ENCODE measurements at places on chromosomes 3 and 15.

DNA sequence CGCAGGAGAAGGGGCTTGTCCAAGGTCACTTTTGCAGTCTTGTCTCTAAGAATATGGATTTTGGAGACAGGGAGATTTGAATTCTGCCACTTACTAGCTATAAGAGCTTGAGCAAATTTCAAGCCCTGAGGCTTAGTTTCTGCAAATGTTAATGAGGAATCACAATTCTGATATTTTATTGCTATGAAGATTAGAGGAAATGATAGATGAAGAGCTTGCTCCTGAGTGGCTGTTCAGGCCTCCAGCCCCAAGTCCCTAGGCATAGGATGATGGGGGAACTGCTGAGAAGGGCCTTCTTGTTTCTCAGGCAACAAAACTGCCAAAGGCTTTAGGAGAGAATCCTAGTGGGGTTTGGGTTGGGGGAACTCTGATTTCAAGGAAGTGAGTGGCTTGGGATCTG, 18.8 kb upstream of the PSTPIP1 start:
- no peak for DNase-seq

GRCh38 chr15:34914317-34914716, 55.2 kb downstream of the AQR start:
- DNase-seq, result no peak

DNA sequence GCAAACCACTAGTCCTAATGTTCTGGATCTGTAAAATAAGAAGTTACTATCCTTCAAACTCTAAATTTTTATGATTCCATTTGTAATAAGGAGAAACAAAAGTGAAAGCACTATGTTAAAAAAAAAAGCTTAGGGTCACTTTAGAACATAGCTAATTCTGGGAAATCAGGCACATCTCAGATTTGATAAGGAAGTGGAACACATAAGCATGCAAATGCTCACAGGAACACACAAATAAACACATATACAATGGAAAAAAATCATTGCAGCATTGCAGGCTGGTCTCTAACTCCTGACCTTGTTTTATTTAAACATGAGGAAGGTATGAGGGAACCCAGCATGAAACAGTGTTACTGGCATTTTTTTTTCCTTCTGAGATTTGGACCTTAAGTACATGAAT, 63.2 kb upstream of the TNFSF10 start:
- DNase-seq, result no peak

GRCh38 chr3:29611252-29611651, 330.4 kb downstream of the RBMS3 start:
- DNase-seq, result no peak

DNA sequence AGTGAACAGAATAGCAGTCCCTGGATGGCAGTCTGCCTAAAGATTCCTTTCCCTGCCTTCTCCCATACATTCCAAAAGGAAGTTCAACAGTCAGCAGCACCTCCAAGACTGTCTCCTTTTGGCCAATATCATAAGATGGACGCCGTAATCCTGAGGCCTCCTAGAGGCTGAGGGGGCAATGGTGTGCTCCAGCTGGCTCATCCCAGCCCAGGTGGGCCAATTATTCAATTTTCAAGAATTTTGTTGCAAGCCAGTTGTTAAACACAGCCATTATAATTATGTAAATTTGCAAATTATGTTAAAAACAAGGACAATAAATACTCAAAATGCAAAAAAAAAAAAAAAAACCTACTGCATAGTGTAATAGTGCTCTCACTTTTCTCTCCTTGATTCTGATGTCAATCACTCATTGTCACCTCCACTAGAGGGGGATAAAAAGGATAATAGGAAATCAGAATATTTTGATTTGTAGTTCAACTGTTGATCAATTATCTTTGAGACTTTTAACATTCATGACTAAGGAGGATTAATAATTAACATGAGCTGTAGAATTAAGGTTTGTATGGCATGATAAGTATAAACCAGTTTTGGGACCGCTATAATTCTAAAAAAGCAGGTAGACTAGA, 40.1 kb downstream of the PPARG start:
- DNase-seq, result no peak

GRCh38 chr3:131236421-131236820, 145.2 kb upstream of the NUDT16 start:
- DNase-seq, result no peak

- DNase-seq, result no peak
These were observed 12.9 kb upstream of the CCDC80 start for GRCh38 chr3:112653881-112654300.

DNA sequence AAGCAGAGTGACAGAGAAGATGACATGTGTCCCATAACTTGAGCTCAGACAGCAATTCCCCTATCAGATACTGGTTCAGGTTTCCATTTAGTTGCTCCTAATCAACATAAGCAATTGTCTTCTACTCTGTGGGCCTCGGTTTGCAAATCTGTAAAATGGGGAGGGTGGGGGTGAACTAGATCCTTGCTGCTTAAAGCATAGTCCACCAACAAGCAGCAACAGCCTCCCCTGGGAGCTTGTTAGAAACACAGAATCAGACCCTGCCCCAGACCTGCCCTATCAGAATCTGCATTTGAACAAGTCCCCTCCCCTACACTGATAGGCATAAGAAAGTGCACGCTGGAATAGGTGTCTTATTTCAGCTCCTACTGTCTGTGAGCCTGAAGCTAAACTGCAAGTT, 87.8 kb downstream of the CEMIP start:
- DNase-seq, result no peak

- peak; percentile 18 for DNase-seq
These were observed 306.4 kb downstream of the MAGI1 start for GRCh38 chr3:65732051-65732935.

- DNase-seq, result peak; percentile 81
These were observed at the start of gene ZNF501 for GRCh38 chr3:44729384-44729910. Gene ZNF501 (plus strand): TSS chr3:44729635. CDS start chr3:44734422, 4,787 bp downstream.

DNA sequence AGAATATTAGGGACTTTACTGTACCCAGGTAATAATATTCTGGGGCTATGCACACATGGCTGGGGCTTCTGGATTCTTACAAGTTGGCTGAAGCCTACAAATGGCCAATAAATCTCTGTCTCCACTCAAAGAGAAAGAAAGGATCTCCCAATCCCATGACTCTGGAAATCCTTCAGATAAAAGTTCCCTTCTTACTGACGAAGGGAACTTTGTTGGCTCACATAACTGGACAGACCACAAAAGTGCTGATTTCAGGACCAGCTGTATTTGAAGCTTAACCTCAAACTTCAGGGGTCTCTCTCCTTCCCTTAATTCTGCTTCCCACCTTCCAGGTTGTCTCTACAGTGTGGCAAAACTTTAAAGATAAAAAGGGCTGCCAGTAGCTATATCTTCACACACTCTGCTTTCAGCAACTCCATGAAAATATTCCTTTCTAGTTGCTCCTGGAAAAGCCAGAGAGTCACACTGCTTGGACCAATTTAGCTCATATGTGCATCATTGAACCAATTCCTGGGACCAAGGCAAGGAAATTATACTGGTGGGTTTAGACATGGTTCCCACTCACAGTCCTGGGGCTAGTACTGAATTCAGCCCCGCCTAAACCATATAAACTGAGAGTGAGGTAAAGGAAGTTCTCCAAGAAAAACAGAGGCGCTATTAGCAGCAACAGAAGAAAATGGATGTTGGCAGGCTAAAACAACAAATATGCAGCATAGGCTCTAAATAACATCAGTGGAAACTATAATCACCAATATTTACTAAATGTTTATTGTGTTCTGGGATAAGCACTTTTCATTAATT, 290.0 kb upstream of the GADL1 start:
- DNase-seq, result no peak

DNA sequence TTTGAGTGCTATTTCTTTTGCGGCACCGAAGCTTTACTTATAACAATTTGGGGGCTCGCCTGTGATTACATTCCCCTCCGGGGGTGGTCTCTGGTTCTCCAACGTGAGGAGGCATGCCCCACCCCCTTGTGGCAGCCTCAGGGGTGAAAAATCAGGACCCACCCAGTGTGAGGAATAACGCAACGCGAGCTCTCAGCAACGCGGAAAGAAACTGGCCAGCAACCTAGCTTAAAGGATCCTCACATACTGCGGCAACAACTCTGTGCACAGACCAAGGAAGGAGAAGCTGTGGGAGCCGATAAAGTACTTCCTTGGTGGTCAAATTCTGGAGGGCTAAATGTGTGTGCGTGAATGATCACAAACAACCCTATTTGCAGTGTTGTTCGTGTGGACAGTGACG, 5.8 kb downstream of the IQCF1 start:
- no peak for DNase-seq

GRCh38 chr15:98958076-98958475, 49.5 kb downstream of the PGPEP1L start:
- no peak for DNase-seq

DNA sequence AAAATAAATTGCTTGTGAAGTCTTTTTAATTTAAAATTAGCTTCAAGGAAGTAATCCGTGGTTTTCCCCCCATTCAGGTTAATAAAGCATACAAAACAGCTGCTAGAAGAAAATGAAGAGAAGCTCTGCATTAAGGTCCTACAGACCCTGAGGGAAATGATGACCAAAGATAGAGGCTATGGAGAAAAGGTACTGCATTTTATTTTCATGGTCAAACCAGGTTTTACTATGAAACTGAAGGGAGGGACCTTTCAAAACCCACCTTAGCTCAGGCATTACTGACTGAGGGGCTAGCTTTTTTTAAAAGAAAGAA, 218.5 kb downstream of the ITPR1 start:
- no peak for DNase-seq

DNA sequence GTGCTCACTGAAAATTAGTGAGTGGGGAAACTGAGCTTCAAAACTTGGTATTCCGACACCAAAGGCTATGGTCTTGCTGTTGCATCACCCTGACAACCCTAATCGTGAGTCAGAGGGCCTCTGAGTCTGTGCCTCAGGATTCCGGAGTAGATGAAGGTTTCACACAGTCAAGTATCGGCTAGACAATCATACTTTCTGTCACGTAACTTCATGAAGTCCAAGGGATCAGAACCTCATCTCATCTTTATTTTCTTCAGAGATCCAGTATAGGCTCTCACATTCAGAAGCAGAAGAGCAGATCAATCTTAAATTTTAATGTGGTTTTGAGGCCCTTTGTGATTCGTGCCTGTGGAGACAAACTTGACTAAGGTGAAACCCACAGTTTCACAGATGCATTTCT, 26.1 kb upstream of the NECTIN3 start:
- no peak for DNase-seq

DNA sequence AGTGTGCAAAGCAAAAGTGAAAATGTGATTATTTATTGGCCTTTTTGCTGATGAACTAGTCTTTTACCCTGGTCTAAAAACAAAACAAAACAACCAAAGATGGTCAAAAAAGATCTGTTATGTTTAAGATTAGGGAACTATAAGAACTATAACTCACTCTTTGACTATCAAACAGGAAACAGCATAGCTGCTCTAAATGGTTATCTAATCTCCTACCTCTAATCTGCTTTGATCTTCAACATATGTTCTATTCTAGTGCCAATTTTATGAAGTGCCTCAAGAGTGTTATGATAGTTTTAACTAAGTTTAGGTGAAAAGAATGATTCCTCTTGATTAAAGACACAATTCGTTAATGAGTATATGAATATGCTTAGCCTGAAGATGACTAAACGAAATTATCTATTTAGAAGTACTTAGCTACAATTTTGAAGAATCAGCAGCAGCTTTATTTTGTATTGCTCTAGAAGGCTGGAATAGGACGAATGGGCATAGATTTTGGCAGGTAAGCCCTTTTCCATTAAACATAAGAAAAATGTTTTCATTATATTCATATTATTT, 46.0 kb downstream of the SETD2 start:
- no peak for DNase-seq

- DNase-seq, result no peak
These were observed 42.6 kb downstream of the PHLDB2 start for GRCh38 chr3:111901637-111902036.

GRCh38 chr3:62167566-62168262, 205.6 kb downstream of the FEZF2 start:
- DNase-seq, result no peak

DNA sequence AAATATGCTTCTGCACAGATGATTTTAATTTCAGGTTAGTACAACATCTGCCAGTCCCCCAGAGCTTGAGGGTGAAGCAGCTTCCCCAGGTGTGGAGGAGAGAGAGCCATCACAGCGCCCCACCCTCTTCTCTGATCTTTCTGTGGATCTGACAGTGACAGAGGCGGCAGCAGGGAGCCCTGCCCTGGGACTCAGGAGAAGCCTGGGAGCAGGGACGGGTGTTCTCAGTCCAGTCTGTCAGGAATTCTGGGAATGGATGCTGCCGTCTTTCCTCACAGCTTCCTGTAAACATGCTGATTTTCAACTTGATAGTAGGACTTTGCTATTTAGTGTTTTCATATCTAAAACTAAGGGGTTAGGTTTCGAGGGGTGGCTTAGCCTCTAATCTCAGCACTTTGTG, 11.4 kb upstream of the RAB8B start:
- DNase-seq, result no peak

Data from HuH-7.5 (cell line).